ENCODE measurements at places on chromosomes 5 and 9.

DNA sequence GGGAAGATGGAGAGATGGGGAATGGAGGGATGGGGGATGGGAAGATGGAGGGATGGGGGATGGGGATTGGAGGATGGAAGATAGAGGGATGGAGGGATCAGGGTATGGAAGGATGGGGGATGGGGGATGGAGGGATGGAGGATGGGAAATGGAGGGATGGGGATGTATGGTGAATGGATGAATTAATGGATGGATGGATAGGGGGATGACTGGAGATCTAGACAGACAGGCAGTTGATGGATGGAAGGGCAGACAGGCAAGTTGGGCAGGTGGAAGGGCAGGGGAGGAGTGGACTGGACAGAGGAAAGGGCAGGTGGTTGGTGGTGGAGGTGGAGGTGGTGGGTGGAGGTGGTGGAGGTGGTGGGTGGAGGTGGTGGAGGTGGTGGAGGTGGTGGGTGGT, 167.2 kb downstream of the C9orf50 start:
- DNase-seq = no peak

DNA sequence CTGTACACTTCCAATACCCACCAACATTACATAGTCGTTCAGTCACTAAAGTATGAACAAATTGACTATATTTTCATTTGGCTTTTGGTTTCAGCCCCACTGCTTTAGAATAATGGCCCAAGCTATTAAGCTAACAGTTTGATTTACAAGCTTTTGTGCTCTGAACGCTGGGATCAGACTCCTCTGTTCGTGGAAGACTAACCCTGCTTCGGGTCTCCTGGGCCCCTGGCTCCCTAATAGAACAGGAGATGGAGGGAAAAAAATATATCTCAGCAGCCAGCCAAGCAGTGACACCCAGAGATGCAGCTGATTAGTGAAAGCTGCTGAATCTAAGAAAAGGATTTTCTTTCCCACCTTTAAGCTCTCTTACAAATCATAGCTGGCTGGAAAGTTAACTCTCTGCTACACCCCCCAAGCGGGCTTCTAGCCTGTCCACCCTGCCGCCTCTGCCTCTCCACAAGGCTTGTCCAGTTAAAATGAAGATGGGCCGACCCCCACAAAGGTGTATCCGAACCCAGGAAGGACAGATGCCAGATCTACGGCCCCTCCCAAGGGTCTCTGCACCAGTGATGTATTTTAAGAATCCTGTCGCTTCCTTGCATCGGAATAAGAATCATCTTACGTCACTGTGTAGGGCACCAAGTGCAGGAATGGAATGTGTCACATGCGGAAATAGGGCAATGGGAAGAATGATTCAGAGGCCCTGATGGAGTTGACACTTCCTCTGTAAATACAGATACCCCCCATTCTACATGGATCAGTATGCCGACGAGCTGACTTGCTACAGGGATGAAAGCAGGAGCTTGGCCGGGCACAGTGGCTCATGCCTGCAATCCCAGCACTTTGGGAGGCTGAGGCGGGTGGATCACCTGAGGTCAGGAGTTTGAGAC, 33.4 kb upstream of the BARHL1 start:
- no peak for DNase-seq

GRCh38 chr5:132775476-132775961, 1.5 kb downstream of the SEPTIN8 start:
- DNase-seq = no peak

DNA sequence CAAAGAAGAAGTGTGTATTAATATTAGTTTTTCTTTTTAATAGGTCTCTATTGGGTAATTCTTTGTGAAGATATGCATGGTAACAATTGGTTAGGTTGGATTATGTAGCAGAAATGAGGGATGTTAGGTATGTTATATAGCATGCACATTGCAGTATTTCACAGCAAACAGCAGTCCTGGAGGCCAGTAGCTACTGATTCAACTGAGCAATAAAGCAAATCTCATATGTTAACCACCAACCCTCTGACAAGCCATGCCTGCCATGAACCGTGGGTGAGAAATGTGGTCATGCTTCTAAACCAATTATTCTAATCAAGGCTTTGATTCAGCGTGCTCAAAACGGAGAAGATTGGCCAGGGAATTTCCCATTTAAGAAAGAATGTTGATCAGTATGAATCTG, 313.0 kb upstream of the CDH6 start:
- no peak for DNase-seq

- DNase-seq = peak; percentile 46
Measured at GRCh38 chr9:79757881-79758669, 186.3 kb downstream of the TLE4 start.

GRCh38 chr5:123455640-123456039, 32.4 kb upstream of the CEP120 start:
- no peak for DNase-seq

GRCh38 chr5:374631-375335, 53.3 kb downstream of the AHRR start:
- DNase-seq = no peak

- DNase-seq = no peak
Measured at GRCh38 chr5:132473019-132473531, 17.5 kb downstream of the IRF1 start.

- DNase-seq = no peak
Measured at GRCh38 chr9:126796758-126797157, 8.1 kb upstream of the ZBTB43 start.

DNA sequence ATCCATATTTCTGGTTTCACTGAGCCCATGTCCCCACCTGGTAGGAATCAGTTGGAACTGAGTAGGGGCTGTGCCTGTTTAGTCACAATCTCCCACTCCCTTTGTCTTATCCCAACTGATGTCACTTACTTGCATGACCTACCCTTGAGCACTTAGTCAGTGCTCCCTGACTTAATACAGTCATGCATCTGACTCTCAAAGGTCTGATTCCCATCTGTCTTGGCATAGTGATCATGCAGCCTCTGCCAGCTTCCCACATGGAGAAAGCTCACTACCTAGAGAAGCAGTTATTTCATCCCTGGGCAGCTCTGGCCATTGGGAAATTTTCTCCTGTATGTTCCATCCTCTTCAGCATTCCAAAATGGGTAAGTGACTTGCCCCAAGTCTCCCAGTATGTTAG, 24.8 kb downstream of the ABLIM3 start:
- peak; percentile 82 for DNase-seq

- DNase-seq = no peak
Measured at GRCh38 chr9:114060711-114061110, 17.4 kb downstream of the AMBP start.

GRCh38 chr9:11743356-11743755, 949.8 kb upstream of the TYRP1 start:
- DNase-seq = no peak

DNA sequence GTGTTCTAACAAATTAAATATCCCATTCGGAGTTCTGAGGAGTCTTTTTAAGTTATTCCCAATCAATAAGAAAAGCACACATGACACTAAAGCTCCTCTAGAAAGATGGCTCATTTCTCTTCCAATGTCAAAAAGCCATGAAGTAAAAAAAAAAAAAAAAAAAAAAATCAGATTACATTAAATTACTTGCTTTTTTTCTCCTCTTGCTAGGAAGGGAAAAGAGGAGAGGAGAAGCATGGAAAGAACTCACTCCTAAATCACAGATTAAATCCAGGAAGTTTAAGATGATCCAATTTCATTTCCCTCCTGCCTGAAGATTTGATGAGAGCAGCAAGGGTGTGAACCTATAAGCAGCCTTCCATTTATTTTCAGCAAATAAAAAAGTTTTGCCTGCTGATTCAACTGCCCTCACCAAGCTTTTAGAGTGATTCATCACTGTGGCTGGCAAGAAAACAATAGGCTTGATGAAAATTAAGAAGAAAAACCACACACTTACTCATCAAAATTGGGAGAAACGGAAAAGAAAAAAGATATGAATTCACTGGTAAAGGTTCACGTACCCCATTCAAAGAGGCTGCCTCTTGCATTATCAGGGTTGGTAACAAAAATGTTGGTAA, 19.7 kb downstream of the MYO10 start:
- DNase-seq = peak; percentile 93

DNA sequence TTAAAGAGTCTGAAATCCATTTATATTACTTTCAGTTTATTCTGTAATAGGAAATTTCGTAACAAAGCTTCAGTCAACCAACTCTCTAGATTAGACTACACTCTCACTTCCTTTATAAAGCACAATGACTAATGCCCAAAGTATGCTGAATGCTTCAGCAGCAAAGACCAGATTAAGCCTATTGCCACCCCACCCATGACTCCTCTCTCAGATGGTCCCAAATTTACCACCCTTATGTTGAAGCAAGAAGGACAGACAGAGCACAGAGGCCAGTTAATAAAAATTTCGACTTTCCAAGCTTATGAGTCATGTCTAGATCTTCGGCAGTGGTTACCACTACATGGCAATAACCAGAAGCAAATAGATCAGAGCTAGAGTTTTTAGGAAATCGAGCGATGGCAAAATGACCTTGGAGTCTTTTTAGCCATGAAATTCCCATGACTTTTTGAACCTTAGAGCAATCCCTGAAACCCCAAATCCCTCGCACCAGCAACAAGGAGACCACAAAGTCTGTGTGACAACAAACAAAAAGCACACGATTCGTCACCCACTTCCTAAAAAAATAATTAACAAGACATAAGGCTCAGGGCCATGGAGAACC, 287.8 kb upstream of the RASA1 start:
- DNase-seq = peak; percentile 71

DNA sequence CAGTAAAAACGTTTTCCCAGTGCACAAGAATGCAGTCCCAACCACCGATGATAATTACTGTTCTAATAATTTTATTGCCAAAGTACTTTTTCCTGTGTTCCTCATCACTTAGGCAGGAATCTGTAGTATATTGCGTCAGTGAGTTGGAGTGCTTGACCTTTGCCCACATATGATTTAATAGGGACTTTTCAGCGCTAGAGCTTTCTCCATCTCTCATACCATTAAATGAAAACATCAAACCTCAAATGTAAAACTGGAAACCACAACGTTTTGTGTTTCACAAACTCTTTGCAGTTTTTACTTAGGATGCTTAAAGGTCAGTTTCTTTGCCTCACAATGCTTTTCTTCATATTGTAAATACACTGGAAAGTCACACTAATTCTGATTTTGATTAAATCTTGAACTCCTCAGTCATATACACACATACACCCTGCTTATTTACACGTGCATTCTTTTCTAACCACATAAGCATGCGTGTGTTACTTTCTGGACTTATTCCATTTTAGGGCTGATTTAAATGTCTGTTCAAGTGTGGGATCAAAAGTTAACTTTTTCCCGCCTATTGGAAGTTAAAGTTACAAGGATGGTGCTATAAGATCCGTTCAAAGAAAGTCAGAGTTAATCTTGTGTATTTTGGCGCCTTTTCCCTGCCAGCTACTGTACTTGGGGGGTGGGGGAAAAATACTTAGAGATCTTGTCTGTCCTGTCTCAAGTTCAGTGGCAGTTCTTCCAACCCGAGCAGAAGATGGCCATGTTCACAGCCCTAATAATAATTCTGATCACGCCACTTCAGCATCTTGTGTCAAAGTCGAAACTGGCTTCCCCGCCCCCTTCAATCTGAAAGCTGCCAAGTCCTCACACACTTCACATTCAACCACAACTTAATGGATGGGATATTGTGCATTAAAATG, 6.6 kb upstream of the NFIB start:
- DNase-seq = peak; percentile 95

DNA sequence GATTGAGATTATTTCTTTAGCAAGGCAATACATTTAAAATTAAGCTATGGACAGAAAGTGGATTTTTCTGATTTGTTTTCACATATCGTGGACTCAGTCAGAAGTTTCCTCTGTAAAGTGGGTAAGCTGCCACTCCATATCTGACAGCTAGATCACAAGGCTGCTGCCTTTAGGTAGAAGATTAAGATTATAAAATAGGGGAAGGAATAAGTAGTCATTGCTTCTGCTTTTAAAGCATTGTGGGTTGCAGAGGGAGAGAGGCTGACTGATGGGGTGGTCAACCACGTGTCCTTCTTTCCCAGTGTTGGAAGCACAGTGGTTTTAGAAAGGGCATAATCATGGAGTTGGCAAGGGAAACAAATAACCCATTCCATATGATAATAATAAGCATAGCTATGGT, 74.3 kb upstream of the MOCS2 start:
- no peak for DNase-seq

DNA sequence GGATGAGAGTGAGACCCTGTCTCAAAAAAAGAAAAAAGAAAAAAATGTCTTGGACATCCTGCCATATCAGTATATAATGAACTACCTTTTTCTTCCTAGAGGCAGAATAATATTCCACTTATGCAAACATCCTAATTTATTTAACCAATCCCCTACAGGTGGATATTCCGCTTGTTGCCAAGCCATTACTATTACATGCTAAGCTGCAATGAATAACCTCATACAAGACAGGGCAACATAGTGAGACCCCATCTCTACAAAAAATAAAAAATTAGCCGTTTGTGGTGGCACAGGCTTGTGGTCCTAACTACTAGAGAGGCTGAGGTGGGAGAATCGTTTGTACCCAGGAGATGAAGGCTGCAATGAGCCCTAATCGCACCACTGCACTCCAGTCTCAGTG, 1.7 kb upstream of the AFF4 start:
- DNase-seq = no peak

GRCh38 chr9:16147726-16148125, 594.9 kb downstream of the CCDC171 start:
- no peak for DNase-seq

GRCh38 chr9:118457171-118458000, 753.2 kb downstream of the TLR4 start:
- DNase-seq = no peak

DNA sequence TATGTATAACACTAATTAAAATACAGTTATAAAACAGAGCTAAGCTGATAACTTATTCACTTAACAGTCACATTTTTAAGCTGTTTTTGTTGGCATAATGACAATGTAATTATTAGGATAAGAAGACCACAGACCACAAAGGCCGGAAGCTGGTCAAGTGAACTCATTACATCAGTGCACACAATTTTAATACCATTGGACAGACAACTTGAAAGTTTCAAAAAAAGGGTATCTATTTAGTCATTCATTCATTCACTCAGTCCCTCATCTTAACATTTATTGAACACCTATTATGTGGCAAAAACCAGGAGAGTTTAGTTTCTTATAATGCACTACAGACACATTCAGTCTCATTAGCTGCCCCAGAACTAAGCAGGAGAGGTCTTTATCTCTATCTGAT, 11.6 kb downstream of the ERP44 start:
- DNase-seq = peak; percentile 65

DNA sequence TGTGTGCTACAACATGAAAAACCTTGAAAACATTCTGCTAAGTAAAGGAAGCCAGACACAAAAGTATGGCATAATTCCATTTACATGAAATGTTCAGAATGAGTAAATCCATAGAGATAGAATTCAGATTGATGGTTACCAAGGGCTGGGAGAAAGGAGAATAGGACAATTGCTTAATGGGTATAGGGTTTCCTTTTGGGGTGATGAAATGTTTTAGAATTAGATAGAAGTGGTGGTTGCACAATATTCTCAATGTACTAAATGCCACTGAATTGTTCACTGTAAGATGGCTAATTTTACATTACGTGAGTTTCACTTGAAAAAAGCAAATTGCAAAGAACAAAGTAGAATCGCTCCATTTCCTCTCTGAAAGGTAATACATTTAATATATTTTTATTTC, 43.0 kb upstream of the GAS1 start:
- DNase-seq = no peak

GRCh38 chr5:168946363-168946762, 354.6 kb downstream of the SLIT3 start:
- no peak for DNase-seq

GRCh38 chr9:110160123-110160522, 47.8 kb downstream of the C9orf152 start:
- DNase-seq = peak; percentile 48

GRCh38 chr5:180439911-180440769, 54.0 kb upstream of the CNOT6 start:
- no peak for DNase-seq
